NCI-H1694 (cell line): ENCODE measurements at places on chromosomes 4 and X.
A peak's percentile ranks its signal among the peaks of the same experiment; 100 is the strongest.

GRCh38 chrX:38326086-38326485 lies 1.2 kb downstream of the RPGR start:
- no peak for DNase-seq

GRCh38 chr4:147924604-147925412 lies 192.9 kb downstream of the ARHGAP10 start:
- no peak for DNase-seq

DNA sequence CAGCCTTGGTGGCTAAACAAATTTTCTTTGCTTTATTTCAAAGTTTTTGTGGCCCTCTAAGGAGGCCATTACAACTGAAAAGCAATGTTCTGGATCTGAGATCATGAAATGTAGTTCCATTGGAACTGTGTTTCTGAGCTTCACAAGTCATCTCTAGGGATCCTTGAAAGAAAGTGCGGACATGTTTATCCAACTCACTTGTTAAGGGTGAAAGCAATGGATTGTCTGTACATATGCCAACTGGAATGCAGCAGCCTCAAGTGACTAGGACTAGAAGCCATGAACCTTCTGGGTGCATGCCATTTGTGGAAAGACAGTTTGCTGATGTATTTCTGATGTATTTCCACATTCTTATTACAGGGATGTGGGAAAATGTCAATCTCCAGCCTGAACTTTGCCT lies 36.7 kb upstream of the KLHL13 start:
- no peak for DNase-seq

GRCh38 chrX:96924581-96924980 lies 40.9 kb downstream of the RPA4 start:
- DNase-seq: no peak

GRCh38 chr4:1178300-1179088 lies 6.1 kb upstream of the SPON2 start:
- DNase-seq: no peak

DNA sequence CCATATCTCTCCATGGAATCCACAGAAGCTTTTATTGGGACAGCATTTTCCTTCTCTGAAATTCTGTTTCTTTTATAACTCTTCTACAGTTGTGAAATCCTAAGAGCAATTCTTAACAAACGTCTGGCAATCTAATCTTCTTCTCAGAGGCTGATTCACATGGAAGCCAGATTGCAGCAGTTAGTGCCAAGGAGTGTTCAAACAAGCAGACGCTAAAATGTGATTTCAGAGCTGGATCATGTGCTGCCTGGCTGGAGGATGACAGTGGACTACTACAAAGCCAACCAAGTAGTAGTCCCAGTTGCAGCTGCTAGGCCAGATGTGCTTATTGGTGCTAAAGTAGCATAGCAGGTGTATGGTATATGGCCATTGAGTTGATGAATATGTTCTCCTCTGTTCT lies 27.7 kb upstream of the GLRB start:
- DNase-seq: no peak

DNA sequence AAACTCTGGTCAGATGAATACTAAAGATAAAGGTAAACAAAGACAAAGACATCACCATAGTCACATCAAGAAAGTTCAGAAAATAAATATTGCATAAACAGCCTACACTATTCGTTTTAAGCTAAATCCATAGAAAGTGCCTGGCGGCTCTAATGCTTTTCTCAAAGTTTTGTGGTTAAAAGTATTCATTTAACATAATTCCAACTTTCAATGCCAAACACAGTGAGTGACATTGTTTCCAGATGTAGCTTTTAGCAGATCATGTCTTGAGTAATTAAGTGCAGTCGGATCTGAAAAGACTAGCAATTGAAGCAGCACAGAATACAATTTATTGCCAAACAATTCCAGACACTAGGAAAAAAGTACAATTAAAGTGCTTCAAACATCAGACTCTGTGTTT lies 287.1 kb upstream of the ADGRL3 start:
- no peak for DNase-seq

DNA sequence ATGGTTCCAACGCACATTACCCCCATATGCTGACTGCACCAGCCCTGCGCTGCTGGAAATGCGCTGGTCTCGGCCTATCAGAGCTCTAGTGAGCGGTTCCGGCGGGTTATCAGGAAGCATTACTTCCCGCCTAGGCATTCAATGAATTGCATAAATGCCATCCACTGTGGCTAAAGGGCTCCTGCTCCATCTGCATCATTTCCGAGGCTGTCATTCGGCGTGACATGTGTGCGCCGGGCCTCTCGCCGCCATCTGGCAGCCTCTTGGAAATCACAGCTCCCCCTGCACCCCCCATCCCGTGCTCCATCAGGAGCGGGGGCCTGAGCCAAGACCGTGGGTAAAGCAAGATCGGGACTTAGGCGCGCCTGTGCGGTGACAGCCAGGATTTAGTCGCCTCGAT lies 64.4 kb downstream of the SEPSECS start:
- DNase-seq: peak; percentile 91

- no peak for DNase-seq
These were observed 20.5 kb downstream of the PSMD10 start for GRCh38 chrX:108070891-108071290.

DNA sequence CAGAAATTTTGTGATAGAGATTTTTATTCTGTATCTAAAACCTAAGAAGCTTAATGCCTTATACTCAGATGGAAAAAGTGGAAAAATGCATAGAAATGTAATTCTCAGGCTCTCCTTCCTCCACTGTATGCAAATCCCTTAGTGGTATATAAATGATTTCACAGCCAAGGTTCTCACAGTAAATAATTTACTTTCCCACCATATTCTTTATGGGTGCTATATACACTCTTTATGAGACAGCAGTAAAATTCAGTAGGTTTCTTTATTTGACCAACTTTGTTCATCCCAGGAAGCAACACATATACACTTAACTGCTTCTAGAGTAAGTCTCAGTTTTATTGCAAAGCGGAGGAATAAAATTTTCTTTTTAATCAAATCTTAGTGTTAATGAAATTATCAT lies 1399.7 kb downstream of the PCDH7 start:
- DNase-seq: no peak

- no peak for DNase-seq
These were observed 6.0 kb upstream of the PNMA6F start for GRCh38 chrX:153327561-153327960.

DNA sequence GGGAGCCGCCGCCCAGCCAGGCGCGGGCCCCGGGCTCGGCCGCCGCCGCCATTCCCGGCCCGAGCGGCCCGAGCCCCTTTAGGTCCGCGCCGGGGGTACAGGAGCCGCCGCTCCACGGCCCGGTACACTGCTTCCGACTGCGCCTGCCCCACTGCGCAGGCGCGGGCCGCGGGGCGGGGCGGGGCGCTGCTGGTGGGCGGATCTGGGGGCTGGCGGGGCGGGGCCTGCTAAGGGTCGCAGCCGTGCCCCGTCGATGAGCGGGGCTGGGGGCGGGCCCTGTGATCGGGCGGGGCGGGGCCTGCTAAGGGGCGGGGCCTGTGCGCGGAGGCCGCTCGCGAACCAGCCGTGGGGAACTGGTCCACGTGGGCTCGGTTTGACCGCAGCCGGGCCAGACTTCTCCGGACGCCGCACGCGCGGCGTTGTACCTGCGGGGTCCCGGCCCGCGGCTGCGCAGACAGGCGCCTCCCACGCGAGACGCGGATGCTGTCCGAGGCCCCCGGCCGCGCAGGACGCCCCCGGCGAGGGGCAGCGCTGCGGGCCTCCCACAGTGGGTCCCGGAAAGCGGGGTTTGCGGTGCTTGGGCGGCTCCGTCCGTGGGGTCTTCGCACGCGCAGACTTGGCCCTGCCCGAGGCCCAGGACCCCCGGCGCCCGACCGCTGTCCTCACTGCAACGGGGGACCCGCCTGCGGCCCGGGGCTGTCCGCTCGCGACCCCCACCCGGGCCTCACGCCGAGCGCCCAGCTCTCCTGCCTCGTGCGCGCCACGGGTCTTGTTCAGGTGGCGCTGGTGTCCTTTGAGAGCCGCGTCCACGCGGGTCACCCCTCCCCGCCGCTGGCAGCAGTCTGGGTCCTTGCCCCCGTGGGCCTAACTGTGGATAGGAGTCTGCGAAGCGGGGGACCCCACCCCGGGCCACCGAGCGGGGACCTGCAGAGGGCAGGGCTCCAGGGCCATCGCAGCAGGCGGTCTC lies at the start of gene DGKQ:
TSS of gene DGKQ (minus strand) at position 139 of the 967 bp plus-strand sequence. CDS start at position 52, 87 bp downstream.
- DNase-seq: no peak

DNA sequence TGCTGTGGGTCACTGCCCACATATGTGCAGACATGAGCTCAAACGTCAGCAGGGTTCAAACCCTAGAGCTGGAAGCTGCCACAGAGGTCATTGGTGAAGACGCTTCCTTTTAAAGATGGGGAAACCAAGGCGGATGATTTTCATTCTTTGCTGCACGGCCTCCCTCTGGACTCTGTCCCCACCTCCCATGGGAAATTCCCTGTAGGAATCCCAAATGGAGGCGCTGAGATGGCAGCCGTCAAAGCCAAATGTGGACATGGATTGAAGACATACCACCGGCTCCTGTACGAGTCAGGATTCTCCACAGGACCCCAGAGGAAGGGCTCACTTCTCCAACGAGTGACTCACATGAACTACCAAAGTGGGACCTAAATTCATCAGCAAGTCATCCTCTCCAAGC lies 286.4 kb downstream of the CRLF2 start:
- DNase-seq: no peak

DNA sequence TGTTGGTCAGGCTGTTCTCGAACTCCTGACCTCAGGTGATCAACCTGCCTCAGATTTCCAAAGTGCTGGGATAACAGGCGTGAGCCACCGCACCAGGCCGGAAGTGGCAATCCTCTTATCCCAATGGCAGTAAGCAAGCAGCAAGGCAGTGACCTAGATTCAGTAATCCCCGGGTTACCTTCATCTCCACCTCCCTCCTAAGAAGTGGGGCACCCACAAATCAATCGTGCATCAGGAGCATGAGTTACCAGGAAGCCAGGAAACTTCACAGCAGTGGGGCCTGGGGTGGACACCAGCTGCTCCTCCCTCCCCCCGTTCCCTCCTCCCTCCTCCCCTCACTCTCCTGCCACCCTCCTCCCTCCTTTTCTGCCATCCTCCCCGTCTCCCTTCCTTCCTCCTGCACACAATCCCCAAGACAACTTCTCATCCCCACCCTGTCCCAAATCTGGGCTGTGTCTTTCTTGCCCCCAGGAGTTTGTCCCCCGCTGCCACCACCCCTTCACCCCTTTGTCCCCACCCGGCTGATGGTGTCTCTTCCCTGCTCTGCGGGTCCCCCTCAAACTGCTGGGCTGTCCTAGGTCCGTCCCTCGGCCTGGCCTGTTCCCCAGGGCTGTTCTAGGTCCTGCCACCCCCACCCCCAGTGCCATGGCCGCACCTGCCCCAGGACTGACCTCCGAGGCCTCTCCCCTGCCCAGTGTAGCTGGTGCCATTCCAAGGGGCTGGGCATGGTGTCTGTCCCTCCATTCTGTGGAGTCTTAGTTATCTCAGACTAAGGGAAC lies 2.2 kb downstream of the PDE6B start:
- DNase-seq: no peak

GRCh38 chr4:163233321-163233720 lies 66.6 kb upstream of the NAF1 start:
- DNase-seq: no peak

- DNase-seq: no peak
These were observed 258.5 kb downstream of the PABPC4L start for GRCh38 chr4:133943081-133943480.

DNA sequence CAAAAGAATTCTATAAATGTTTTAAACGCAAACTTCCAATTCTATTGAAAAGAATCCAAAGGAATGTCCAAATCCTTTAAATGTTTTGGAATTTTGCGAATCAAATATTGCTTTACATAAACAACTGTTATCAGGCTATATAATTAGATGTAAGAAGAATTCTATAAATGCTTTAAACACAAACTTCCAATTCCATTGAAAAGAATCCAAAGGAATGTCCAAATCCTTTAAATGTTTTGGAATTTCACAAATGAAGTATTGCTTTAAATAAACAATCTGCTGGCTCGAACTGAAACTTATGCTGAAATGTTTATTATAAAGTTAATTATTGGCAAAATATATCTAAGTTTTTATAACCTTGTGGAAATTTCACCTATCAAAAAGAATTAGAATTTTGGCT lies 16.1 kb downstream of the DAPP1 start:
- DNase-seq: no peak

GRCh38 chr4:115433491-115433890 lies 320.1 kb upstream of the NDST4 start:
- DNase-seq: no peak

- no peak for DNase-seq
These were observed 433 bp upstream of the COQ2 start for GRCh38 chr4:83285055-83285407.

- DNase-seq: no peak
These were observed 238.7 kb upstream of the NR3C2 start for GRCh38 chr4:148680884-148681283.

DNA sequence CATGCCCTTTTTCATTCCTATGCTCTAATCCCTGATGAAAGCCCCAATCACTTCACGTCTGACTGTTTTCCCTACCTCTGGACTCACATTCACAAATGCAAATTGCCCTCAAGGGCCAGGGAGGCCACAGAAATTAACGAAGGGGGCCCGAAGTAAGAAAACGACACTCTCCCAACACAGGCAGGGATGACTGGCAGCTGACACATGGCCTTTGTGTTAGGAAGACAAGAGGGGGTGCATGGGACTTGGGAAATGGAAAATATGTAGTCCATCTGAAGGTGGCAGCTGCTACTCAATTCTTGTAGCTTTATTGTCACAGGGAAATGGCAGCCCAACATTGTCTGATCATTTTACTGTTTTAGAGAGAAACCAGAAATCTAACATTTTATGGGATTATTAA lies 12.3 kb upstream of the SPARCL1 start:
- no peak for DNase-seq

DNA sequence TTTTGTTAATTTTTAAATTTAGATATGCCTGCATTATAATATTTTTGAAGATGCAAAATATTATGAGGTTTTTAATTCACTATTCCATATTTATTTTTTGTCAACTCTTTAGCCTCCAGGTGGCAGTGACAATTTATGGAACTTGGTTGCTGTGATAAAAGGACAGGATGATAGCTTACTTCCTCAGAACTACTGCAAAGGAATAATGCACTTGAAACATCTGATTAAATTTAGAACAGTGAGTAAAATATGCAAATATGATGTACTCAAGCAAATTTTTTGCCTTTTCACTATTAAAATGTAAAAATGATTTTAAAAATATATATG lies 45.1 kb downstream of the SPATA4 start:
- DNase-seq: no peak

- peak; percentile 35 for DNase-seq
These were observed 2.0 kb downstream of the PARM1 start for GRCh38 chr4:74934888-74935287.

DNA sequence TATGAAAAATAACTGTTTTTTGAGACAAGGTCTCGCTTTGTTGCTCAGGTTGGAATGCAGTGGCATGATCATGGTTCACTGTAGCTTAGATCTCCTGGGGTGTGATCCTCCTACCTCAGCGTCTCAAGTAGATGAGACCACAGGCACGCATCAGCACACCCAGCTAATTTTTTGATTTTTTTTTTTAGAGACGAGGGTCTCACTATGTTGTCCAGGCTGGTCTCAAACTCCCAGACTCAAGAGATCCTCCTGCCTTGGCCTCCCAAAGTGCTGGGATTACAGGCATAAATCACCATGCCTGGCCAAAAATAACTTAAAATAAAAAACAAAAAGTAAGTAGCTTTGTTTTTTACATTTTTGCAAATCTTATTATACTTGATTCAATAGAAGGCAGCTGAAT lies 63.3 kb downstream of the NOCT start:
- DNase-seq: no peak

GRCh38 chr4:95124906-95125504 lies 367.2 kb downstream of the BMPR1B start:
- DNase-seq: no peak

- peak; percentile 95 for DNase-seq
These were observed 132.8 kb upstream of the FUNDC1 start for GRCh38 chrX:44675362-44676024.

GRCh38 chr4:96189761-96190160 lies 349.9 kb downstream of the PDHA2 start:
- DNase-seq: no peak
